ENCODE measurements at places on chromosomes 1 and 21.

DNA sequence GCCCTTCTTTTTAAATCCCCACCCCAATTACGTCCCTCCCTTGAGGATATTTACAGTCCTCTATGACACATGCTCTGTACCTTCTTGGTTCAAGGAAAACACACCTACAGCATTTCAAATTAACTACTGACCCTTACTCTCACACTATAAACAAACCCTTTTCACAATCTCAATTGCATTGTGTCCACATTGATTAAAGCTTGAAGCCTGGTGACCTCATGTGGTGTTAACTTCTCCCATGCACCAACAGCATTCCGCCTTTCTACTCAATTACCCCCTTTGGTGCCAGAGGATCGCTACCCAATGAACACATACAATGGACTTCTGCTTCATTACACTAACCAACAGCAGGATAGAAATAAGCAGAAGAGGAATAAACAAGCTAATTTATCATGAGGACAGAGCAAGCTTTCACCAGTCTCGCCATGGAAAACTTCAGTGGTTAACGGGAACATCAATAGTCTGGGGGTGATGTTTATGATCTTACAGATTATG, 15.2 kb downstream of the WLS start:
- DNase-seq: no peak

- no peak for DNase-seq
Measured at GRCh38 chr1:230368363-230368762, 57.8 kb downstream of the PGBD5 start.

- no peak for DNase-seq
Measured at GRCh38 chr1:22228505-22228911, 85.6 kb upstream of the WNT4 start.

DNA sequence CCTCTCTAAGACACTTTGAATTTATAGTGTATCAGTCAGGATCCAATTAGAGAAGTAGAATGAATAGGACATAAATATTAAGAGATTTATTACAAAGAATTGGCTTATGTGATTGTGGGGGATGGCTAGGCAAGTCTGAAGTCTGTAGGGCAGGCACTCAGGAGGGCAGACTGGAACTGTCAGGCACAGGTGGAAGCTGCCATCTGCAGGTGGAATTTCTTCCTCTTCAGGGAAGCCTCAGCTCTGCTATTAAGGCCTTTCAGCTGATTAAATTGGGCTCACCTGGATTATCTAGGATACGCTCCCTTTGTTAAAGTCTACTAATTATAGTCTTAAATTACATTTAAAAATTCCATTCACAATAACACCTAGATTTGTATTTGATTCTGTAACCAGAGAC, 92.0 kb upstream of the HAO2 start:
- no peak for DNase-seq

DNA sequence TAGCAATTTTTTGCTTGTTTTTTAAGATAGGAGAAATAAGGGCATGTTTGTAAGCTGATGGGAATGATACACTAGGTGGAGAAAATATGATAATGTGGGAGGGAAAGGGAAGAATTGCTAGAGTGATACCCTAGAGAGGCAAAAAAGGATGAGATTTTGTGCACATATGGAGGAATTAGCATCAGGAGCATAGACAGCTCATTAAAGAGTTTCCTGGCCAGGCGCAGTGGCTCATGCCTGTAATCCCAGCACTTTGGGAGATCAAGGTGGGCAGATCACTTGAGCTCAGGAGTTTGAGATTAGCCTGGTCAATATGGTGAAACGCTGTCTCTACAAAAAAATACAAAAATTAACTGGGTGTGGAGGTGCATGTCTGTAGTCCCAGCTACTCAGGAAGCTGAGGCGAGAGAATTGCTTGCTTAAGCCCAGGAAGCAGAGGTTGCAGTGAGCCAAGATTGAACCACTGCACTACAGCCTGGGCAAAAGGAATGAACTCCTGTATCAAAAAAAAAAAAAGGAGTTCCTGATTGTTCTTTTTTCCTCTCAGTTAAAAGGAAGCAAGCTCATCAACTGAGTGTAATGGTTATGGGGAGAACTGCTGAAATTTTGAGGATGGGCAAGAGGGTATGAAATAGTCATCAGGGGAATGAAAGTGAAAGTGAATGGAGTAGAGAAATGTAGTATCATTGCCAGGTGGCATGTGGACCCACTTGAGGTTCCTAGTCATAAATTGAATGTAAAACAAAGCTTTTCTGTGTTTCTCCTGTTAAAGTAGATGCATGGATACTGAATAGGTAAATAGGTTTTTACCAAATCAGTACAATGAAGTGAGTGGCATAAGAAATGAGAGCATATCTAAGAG, 35.5 kb downstream of the SH3GLB1 start:
- no peak for DNase-seq

DNA sequence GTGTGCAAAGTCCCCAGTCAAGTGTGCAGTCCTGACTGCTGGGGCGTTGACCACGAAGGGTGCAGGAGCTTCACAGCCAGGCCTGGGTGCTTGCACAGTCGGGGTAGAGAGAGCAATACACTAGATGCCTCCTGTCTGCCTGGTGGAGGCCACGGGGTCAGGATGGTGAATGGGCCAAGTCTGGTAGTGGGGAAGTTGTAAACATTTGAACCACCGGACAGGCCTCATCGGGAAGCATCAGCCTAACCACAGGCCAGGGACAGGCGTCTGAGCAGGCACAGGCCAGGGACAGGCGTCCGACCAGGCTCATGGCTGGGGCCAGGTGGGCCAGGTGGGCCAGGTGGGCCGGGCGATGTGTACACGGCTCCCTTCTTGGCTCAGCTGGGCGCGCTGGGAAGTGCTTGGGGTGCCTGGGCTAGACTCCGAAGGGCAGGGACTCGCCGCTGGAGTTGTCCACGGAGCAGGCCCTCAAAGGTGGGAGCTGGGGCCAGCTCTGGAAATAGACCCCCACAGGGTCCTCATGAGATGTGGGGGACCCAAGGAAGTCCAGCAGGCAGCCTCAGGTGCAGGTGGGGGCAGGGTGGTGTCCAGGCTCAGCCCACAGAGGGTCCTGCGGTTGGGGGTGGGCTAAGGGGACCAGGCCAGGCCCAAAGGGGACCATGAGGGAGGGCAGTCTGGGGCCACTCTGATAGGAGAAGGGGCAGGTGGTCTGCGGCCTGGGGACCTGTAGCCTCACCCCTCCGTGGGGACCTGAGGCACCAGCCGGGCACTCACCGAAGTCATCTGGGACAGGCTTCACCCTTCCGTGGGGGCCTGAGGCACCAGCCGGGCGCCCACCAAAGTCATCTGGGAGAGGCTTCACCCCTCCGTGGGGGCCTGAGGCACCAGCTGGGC, 15.0 kb downstream of the COL6A1 start:
- DNase-seq: no peak

GRCh38 chr1:65404941-65405340, 15.5 kb upstream of the LEPR start:
- DNase-seq: no peak

GRCh38 chr1:175823406-175823805, 80.0 kb upstream of the TNR start:
- DNase-seq: no peak

DNA sequence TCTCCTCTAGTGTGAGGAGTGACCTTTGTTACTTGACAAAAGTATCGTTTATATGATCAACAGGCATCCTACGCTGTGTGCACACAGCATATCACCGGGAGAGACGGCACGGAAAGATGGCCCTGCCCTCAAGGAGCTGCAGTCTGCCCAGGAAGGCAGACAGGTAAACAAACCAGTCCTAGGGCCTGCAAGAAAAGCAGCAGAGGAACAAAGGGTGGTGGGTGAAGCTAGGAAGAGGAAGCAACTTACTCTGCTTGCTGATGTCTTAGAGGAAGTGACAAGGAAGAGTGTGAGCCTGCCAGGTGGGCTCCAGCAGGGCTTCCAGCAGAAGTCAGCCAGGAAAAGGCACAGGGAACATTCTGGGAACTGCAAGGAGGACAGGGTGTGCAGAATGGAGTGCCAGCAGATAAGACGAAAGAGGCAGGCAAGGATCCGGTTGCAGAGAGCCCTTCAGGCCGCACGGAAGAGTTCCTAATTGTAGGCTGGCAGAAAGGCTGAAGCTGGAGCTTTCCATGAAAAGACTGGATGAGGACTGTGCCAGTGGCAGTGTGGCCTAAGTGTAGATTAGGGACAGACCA, 106.7 kb downstream of the SLC45A1 start:
- DNase-seq: no peak

- no peak for DNase-seq
Measured at GRCh38 chr1:97377432-97378034, 543.3 kb downstream of the DPYD start.

DNA sequence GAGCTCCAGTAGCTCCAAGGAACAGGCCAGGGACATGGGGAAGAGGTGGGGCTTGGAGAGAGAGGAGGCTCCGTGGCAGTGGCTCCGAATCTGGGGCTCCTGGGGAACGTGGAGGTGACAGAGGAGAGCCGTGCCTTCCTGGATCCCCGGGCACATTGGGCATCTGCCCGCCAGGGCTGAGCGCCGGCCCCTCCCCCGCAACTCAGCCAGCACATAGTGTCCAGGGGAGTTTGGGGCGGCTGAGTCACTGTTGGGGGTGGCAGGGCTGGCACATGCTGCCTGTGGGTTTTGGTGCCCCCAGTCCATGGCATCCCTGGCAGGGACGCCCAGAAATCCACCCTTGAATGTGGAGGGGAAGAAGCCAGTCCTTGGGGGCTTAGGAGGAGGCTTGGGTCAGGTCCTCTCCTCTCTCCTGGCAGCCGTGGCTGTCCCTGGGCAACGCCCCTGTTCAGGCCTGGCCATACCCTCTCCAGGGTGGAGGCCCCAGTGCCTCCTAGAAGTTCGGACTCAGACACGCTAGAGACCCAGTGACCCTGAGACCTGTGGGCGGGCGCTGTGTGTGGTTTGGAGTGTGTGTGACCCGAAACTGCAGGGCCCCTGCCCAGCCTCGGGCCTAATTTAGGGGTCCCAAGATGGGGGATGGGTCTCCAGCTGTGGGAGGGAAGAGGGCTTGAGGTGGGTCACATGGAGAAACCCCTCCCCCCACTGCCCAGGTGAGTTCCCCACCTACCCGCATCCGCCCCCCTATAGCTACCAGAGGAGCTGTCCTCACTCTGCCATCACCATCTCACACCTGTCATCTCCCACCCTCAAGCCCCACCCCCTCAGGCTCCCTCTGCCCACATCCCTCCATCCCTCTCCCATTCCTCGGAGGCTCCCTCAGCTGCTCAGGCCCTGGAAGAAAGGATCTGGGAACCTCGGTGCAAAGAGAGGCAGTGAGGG, 1.6 kb downstream of the HSPB7 start:
- DNase-seq: no peak

DNA sequence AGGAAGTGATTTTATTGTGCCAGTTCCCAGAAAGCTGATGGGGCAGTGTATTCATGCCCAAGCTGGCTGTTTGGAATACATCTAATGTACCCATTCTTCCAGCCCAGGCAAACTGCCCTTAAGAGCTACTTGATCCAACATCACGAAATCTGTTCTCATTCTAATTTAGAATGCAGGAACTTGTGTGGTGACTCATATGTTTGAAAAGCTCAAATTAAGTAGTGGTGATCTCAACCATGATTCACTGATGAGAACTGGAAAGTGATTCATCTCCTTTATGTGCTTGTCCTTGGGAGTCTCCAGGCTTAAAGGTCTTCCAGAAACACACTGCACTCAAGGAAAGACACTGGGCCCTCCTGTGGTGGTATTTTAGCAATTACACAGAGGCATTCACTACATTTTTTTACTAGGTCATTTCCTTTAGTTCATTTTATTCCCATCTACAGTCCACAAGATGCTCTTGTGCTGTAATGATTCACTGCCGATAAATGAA, 65.4 kb downstream of the RPE65 start:
- no peak for DNase-seq

DNA sequence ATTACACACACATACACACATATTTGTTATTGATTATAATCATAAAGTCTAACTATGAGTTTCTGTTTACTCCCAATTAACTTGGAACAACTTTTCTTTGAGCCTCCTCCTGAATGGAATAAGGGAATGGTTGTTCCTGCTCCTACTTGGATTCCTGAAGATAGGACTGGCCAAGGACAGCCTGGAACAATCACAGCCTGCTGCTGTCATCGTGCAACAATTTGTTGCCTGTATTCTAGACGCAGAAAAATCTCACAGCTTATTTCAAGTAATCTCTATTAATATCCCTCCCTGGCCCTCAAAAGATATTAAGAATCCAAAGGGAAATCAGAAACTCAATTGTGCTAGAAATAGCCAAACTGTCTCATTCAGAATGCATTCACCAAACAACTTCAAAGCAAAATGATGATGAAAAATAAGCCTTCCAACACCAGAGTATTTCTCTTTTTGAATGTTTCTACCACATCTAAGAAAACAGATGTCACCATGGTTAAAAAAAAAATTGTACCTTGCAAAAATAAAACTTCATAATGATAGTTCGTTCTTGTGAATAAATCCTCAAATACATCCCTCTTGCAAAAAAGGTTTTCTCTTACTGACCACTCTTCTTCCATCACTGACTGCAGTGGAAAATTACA, 30.9 kb downstream of the RCAN1 start:
- no peak for DNase-seq

DNA sequence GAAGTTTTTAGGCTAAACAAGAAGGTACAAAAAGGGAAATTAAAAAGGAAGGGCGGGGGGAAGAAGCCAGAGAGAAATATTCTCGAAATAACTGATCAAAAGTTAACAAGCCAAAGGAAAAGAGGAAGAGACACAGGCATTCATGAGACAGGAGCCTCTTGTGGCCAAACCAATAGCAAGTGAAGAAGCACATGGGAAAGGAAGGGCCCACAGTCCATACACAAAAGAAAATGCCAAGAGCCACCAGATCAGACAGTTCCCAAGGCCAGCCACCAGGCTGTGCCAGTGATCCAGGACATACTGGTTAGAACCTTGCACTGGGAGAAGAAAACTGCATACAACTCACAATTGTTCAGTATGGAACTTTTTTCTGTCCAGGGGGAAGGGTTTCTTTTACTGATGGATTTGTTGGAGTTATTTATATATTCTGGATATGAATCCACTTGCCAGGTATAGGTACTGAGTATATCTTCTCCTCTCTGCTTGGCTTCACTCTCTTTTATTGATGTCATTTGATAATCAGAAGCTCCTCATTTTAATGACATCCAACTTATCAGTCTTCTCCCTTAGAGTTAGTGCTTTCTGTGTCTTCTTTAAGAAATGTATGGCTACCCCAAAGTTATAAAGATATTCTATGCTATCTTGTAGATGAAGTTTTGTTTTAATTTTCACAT, 76.8 kb downstream of the CD46 start:
- DNase-seq: peak; percentile 48

DNA sequence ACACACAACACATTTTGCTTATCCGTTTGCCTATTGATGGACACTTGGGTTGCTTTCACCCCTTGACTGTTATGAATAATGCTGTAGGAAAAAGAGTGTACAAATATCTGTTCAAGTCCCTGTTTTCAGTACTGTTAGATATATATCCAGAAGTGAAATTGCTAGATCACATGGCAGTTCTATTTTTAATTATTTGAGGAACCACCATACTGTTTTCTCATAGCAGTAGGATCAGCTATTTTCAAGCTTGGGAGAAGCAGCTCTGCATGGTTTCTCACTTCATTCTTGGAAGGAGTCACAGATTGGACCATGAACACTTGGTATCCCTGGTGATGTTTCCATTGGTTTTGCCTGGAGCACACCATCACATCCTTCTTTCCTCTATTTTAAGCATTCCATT, 114.4 kb upstream of the ZP4 start:
- no peak for DNase-seq

GRCh38 chr1:183214021-183214970, 28.2 kb downstream of the LAMC2 start:
- no peak for DNase-seq

Measured in stimulated activated CD8-positive, alpha-beta memory T cell treated with anti-CD3 and anti-CD28 coated beads, Interleukin-7, amount 100 ng/mL, for 4 hours (primary cell).